Activated T-helper 1 cell treated with anti-CD3 and anti-CD28 coated beads, Interleukin-12 subunit alpha, Interleukin-12 subunit beta, Interleukin-2, Interleukin-4 antibody, amounts not matched to agents 30 ng/mL and 10 ng/mL and 1 ng/mL, durations not matched to agents 14 hours and 24 hours and 36 hours (primary cell): ENCODE measurements at places on chromosomes 11 and 22. TPM values are rescaled to one million over a fixed set of nuclear protein-coding genes. Genes with fewer than 3 reads are reported as not detected.

Gene OR51B2
- not detected in 2 replicates for total RNA-seq

DNA sequence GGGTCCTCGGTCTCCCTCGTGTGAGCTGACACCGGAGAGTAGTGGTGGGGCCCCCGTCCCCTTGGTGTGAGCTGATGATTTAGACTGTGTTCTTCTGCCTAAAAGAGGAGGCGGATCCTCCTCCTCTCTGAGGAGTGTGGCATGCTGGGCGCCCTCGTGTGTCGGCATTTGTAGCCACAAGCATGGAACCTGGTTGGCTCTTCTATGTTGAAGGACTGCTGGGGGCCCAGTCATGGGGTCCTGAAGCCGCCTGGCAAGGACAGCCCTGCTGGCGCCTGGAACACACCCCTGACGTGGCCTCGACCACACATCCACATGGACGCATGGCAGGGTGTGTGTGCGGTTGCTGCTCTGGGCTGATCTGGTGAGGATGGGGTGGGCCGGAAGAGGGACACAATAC lies 50.2 kb downstream of the AP2A2 start:
- no peak for DNase-seq
- H3K27ac ChIP-seq = peak overlapping the region; percentile 29
- peaks cover 16% of the 10 kb centered on the region for H3K4me1 ChIP-seq
- no peak overlapping the region for H3K4me3 ChIP-seq

GRCh38 chr11:124581817-124582216 lies 12.0 kb downstream of the OR8A1 start:
- no peak overlapping the region for H3K27ac ChIP-seq
- no peak overlapping the region for H3K4me3 ChIP-seq
- DNase-seq = no peak
- H3K4me1 ChIP-seq = no peaks in the 10 kb centered on the region

GRCh38 chr11:124222407-124222806 lies 18.5 kb upstream of the OR8G1 start:
- no peaks in the 10 kb centered on the region for H3K27me3 ChIP-seq
- H3K36me3 ChIP-seq = no peaks in the 10 kb centered on the region
- no peak overlapping the region for H3K4me3 ChIP-seq
- H3K27ac ChIP-seq = no peak overlapping the region
- H3K4me1 ChIP-seq = no peaks in the 10 kb centered on the region

GRCh38 chr11:134358165-134358855 lies 26.5 kb downstream of the GLB1L2 start:
- DNase-seq = no peak
- no peak overlapping the region for H3K27ac ChIP-seq
- H3K27me3 ChIP-seq = peaks cover 5% of the 10 kb centered on the region
- H3K36me3 ChIP-seq = no peaks in the 10 kb centered on the region
- no peak overlapping the region for H3K4me3 ChIP-seq
- H3K4me1 ChIP-seq = peaks cover 26% of the 10 kb centered on the region

DNA sequence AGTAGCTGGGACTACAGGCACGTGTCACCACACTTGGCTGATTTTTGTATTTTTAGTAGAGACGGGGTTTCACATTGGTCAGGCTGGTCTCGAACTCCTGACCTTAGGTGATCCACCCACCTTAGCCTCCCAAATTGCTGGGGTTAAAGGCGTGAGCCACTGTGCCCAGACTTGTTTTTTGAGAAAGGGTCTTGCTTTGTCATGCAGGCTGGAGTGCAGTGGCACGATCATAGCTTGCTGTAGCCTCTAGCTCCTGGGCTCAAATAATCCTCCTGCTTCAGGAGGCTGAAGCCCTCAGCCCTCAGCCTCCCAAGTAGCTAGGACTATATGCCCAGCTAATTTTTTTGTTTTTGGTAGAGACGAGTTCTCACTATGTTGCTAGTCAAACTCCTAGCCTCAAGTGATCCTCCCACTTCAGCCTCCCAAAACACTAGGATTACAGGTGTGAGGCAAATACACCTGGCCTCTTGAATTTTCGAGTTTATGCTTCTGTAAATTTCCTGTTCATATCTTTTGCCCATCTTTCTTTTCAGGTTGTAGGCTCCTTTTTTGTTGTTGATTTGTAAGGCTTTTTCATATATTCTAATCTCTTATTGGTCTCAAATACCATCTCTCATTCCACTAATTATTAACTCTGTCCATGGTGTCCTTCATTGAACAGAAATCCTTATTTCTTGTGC lies 3.4 kb upstream of the RBM4B start:
- no peak for DNase-seq
- H3K4me1 ChIP-seq = peaks cover 21% of the 10 kb centered on the region
- H3K27ac ChIP-seq = no peak overlapping the region
- H3K27me3 ChIP-seq = no peaks in the 10 kb centered on the region
- peaks cover 8% of the 10 kb centered on the region for H3K36me3 ChIP-seq

GRCh38 chr22:45565171-45565570 lies 62.5 kb downstream of the FBLN1 start:
- H3K4me3 ChIP-seq = no peak overlapping the region
- no peak overlapping the region for H3K27ac ChIP-seq
- H3K36me3 ChIP-seq = no peaks in the 10 kb centered on the region
- H3K27me3 ChIP-seq = peaks cover 9% of the 10 kb centered on the region
- no peak for DNase-seq

DNA sequence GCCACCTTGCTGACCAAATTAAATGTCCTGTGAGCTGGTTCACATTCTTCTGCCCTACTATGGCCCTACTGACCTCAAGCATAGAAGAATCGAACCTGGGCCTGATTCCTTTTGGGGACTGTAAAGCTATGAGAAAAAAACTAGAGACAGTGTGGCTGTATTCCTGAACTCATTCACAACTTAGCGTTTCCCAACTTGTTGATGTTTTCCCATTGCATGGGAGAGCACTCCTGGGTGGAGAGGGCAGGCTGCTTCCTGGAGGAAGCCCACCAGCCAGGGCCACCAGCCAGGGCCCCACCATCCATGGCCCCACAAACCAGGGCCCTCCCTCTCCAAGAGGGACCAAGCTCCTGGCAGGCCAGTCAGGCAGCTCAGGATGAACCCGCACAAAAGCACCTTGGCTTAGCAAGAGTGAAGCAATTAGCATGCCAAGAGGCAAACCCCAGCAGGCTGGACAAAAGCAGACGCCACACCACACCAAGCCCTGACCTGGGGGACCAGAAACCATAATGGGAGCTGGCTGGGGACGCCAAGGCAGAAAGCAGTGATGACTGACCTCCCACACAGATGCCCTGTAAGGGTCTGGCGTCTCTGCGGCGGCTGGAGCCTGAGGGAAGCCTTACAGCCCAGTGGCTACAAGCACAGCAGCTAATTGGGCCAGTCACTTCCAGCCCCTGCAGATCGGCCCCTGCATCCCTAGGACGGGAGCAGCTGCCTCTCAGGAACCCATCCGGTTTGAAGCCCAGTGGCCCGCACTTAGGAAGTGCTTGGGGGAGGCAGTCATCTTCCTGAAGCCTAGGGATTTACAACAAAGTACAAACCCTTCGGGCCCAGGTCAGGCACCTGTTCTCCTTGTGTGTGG lies 2.1 kb downstream of the CERK start:
- no peak for DNase-seq
- no peaks in the 10 kb centered on the region for H3K27me3 ChIP-seq
- peak overlapping the region; percentile 97 for H3K27ac ChIP-seq
- peaks cover 53% of the 10 kb centered on the region for H3K4me1 ChIP-seq
- H3K4me3 ChIP-seq = peak overlapping the region; percentile 99

DNA sequence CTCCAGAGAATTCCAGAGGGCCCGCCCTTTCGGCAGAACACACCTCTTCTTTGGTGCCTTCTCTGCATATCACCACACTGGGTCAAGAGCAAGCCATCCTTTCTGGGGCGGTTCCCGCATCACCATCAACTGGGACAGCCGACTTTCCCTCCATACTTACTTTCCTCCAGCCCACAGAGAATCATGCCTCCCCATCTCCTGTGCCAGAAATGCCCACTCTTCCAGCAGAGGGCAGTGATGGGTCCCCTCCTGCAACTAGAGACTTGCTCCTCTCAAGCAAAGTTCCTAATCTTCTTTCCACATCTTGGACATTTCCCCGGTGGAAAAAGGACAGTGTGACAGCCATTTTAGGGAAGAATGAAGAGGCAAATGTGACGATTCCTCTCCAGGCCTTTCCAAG lies 157.7 kb downstream of the C11orf91 start:
- H3K36me3 ChIP-seq = no peaks in the 10 kb centered on the region
- DNase-seq = no peak
- no peak overlapping the region for H3K27ac ChIP-seq

DNA sequence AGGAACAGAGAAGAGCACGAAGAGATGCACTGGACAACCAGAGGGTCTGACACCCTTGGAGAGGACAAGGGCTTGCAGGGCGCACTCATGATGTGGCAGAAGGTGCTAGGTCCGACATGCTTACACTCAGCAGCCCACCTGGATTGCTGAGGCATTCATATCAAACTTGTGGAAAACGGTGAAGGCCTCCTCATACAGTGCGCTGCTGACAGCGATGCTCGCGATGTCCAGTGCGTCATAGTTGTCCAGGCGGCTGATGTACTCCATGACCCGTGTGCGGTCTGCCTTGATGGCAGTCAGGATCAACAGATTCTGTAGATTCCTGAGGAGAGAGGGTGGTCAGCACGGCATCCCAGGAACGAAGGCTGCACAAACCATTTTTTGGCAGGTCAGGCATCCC lies 31.7 kb upstream of the SLC25A1 start:
- peaks cover 10% of the 10 kb centered on the region for H3K27me3 ChIP-seq
- H3K4me3 ChIP-seq = no peak overlapping the region
- H3K36me3 ChIP-seq = no peaks in the 10 kb centered on the region
- no peak overlapping the region for H3K27ac ChIP-seq
- no peaks in the 10 kb centered on the region for H3K4me1 ChIP-seq

GRCh38 chr11:1574238-1574932 lies 2.3 kb upstream of the DUSP8 start:
- peak; percentile 45 for DNase-seq
- H3K36me3 ChIP-seq = no peaks in the 10 kb centered on the region
- H3K27me3 ChIP-seq = peaks cover 26% of the 10 kb centered on the region
- H3K4me1 ChIP-seq = no peaks in the 10 kb centered on the region
- no peak overlapping the region for H3K27ac ChIP-seq
- H3K4me3 ChIP-seq = peak overlapping the region; percentile 51

DNA sequence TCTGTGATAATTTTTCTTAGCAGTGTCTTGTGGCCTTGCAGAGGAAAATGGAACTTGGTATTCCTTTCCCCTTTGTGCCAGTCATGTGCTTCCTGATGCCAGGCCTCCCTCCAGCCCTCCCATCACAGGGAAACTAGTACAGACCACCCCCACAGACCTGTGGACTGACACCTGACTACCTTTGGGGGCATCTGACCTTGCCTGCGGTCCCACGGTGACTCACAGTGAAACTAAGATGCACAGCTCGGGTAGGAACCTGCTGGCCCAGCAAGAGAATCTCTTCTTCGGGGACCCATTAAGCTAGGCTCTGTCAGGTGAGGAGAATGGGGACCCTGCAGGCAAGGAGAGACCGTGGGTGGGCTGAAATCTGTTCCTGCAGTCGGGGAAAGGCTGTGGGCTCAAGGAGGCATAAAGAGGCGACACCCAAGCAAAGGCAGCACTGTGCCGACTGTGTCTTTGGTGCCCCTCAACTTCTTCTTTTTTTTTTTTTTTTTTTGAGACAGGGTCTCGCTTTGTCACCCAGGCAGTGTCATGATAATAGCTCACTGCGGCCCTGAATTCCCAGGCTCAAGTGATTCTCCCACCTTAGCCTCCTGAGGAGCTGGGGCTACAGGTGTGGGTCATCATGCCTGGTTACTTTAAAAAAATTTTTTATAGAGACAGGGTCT lies 20.8 kb upstream of the PEX26 start:
- H3K4me1 ChIP-seq = no peaks in the 10 kb centered on the region
- no peak for DNase-seq
- H3K4me3 ChIP-seq = no peak overlapping the region
- H3K27ac ChIP-seq = no peak overlapping the region
- H3K27me3 ChIP-seq = peaks cover 12% of the 10 kb centered on the region

DNA sequence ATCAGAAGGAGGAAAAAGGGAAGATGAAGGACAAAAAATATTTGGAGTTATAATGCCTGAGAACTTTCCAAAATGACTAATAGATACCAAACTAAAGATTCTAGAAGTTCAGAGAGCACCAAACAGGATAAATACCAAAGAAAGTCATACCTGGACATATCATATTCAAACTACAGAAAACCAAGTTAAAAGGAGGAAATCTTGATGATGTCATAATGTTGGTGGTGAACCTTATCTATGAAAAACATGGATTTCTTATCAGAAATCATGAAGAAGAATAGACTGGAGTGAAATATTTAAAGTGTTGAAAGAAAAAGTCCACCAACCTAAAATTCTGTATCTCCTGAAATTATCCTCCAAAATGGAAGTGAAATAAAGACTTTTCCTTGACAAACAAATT lies 389.2 kb downstream of the JRKL start:
- H3K4me1 ChIP-seq = no peaks in the 10 kb centered on the region
- H3K4me3 ChIP-seq = no peak overlapping the region
- DNase-seq = no peak
- H3K36me3 ChIP-seq = no peaks in the 10 kb centered on the region

DNA sequence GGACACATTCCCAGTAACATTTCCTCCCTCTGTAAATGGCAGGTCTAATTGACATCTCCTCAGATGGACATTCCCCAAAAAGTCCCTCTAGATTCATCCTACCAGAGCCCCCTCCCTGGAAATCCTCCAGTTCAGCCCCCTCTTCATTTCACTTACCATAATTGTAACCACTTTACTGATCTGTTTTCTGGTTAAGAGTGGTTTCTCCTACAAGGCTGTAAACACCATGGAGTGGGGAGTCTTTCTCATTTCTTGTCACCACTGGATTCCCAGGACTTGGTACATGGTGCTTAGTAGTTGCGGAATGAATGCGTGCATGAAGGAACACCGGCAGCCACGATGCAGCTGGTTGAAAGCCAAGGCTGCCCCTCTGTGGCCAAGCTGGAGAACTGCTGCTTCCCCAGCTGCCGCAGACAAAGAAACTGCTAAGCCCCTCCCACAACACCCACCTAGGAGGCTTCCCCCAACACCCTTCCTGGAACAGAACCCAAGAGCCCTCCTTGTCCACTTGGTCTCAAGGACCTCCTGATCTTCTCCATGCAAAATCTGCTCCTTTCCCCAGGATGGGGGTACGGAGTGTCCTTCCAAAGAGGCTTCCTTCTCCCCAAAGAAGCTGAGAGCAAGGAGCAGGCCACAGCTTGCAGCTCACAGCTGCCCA lies 18.6 kb upstream of the SCARF2 start:
- H3K4me1 ChIP-seq = peaks cover 14% of the 10 kb centered on the region
- peaks cover 11% of the 10 kb centered on the region for H3K36me3 ChIP-seq

DNA sequence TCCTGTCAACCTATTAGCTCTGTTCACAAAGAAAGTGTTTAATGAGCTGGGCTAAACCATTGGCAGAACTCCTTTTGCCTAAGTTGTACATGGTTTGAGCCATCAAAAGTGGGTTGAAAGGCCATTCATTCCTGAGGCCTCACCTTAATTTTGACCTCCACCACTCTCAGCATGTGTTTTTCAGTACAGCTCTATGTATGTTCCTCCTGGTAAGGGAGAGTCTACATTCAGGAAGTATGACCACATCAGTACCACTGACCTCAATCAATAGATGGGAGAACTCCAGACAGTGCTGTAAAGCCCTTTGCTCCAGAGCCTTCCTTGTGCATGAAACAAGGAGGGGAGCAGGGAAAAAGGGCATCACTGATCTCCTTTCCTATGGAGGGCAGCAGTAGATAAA lies 87.8 kb upstream of the CARD18 start:
- peaks cover 1% of the 10 kb centered on the region for H3K27me3 ChIP-seq
- no peaks in the 10 kb centered on the region for H3K4me1 ChIP-seq
- no peak for DNase-seq
- H3K4me3 ChIP-seq = no peak overlapping the region
- H3K36me3 ChIP-seq = no peaks in the 10 kb centered on the region

GRCh38 chr22:37654563-37655251 lies 3.8 kb upstream of the PDXP start:
- no peak overlapping the region for H3K4me3 ChIP-seq
- H3K36me3 ChIP-seq = peaks cover 35% of the 10 kb centered on the region
